Stimulated activated CD4-positive, alpha-beta T cell treated with anti-CD3 and anti-CD28 coated beads, Interleukin-4, amount 100 ng/mL, for 1 hour (primary cell): ENCODE measurements at places on chromosomes 12 and 14.

- no peak for DNase-seq
Observed at GRCh38 chr12:84046859-84047258, 865.7 kb downstream of the SLC6A15 start.

- no peak for DNase-seq
Observed at GRCh38 chr12:114431902-114432301, 26.0 kb upstream of the TBX5 start.

DNA sequence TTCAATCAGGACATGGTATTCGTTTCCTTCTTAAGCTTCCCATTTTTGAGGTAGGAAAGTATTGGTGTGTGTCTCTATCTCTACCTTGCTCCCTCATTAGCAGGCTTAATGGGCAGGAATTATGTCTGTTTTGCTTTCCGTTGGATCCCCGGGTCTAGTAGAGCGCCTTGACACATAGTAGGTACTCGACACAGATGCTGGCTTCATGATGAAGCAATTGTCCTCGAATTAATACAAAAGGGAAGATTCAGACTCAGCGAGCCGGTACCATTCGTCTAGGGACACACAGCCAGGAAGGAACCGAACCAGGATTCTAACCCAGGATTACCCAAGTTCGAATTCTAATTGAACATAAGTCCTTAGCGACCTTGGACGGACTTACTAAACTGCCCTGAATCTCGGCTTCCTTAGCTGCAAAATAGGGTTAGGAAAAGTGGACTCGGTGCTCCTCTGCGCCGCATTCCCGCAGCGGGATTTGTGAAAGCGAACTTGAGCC lies 496 bp upstream of the ISCU start:
- DNase-seq, result no peak

GRCh38 chr12:131100031-131100674 lies 146.4 kb downstream of the ADGRD1 start:
- no peak for DNase-seq

DNA sequence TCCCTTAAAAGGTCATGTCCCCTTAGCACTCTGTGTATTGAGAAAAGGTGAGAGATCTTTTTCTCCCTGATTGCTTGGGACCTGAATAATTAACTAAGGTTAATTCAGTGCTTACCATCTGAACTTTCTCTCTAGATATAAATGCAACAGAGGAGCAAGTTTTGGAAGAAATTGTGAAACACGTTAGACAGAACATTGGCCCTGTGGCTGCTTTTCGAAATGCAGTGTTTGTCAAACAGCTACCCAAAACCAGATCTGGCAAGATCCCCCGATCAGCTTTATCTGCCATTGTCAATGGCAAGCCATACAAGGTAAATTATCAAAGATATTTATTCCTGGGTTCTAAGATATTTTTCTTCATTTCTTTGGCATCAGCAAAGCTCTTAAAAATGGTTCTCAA lies 175.5 kb downstream of the ACSS3 start:
- DNase-seq, result no peak

- no peak for DNase-seq
Observed at GRCh38 chr12:5546616-5547015, 114.7 kb downstream of the NTF3 start.

DNA sequence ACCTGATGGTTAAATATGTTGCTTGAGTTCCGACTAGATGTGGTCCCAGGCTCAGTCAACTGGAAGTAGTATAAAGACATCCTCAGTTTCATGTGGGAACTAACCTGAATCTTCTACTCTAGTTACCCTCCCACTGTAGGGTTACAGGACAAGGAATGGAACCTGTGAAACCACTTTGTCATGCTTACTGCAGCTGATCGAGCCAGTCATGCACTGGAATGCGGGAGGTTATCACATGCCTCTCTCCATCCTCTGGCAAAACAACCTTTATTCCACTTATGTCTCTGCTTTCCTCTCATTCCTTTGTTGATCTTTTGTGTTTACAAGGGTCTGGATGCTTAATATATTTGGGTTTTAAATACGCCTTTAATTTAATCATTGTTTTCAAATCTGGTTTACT lies 111.9 kb upstream of the DDHD1 start:
- DNase-seq, result no peak
